ENCODE measurements at places on chromosomes 13 and 19.

DNA sequence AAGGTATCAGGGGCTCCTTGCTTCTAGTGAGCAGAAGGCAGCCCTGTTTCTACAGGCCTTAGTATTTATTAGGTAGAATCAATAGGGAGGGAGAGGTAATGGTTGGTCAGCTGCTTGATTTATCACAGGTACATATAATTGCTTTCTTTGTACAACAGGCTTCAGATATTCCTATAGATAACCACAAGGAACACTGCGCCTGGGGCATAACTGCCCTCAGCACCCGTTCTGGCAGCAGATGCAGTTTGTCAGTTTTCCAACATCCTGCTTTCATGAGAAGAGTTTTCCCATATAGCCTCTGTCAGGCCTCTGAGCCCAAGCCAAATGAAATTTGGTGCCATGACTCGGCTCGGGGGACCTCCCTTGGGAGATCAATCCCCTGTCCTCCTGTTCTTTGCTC is 12.4 kb upstream of the ZNF486 start:
- DNase-seq = no peak

- no peak for DNase-seq
These were observed 72.5 kb downstream of the LIG4 start for GRCh38 chr13:108142702-108143436.

DNA sequence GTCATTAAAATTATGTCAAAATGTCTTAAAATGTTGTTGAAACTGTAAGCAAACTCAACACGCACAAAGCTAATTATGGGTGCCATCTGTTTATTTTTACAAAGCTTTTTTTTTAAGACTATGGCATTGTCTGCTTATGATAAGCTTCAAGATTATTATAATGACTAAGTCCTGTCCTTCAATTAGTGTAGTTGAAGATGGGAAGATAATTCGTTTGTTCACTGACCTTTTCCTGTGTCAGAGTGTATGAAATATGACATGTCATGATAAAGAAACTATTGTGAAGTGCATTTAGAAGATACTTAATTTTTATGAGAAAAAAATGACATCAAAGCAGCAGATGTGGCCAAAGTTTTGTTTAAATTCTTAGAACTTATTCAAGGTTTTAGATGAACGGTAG is 211.3 kb downstream of the PCCA start:
- no peak for DNase-seq

DNA sequence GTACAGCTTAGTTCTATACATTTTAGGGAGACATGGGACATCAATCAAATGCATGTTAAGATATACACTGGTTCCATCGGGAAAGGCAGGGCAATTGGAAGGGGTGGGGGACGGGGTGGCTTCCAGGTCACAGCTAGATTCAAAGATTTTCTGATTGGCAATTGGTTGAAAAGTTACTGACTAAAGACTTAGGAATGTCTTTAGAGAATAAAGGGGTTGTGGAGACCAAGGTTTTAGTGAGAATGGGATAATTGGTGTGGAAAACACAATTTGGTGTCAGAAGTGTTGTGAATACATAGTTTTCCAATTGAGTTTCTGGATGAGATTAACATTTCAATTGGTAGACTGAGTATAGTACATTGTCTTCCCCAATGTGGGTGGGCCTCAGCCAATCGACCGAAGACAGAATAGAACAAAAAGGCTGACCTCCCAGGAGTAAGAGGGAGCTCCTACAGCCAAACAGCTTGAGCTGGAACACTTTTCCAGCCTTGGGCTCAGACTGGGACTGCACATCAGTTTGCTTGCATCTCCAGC is 988 bp upstream of the CCDC169 start:
- DNase-seq = peak; percentile 10

DNA sequence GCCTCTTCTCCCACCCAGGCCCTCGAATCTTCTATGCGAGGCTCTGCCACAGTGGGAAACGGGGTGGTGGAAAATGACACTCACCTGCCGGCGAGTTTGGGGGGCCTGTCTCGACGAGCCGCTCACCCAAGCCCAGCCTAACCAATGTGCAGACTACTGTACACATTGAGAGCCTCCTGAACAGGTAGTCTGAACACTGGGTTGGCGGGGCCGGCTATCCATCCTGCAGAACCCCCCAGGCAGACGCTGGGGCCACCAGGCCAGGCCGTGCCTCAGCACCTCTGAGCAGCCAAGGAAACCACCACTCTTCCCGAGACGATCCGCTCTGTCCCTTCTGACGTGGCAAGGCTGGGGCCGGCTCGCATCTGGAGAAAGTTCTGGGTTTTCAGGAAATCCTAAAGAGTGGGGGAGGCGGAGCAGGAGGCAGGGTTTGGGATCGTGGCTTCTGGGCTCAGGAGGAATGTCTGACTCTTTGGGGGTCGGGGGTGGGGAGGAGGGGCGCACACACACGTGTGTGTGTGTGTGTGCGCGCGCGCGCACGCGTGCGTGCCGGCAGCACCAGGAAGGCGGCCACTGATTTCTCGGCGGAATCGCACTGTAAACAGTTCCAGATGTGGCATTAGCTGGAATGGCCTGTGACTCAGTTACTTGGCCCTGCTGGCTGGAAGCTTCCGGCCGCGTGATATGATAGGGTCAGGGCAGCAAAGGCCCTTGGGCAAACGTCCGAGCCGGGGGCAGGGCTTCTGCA is 18.5 kb downstream of the TMED1 start:
- DNase-seq = no peak

DNA sequence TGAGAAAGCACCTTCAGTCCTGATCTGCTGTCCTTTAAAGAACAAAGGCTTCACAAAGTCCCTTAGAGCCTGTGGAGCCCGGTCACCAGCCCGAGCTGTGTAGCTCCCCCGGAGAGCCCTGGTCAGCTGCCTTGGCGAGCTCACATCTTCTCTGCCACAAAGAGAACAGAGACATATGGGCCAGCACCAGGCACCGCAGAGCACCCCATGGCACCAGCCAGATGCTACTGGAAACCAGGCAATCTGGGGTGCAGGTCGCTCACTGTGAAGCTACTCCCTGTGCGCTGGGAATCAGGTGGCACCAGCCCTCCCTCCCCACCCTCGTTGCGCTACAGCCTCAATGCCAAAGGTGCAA is 44.3 kb upstream of the F7 start:
- DNase-seq = peak; percentile 60

GRCh38 chr13:94896719-94897317 is 184.5 kb upstream of the SOX21 start:
- no peak for DNase-seq

GRCh38 chr13:73480779-73481559 is 422.2 kb downstream of the KLF5 start:
- no peak for DNase-seq

DNA sequence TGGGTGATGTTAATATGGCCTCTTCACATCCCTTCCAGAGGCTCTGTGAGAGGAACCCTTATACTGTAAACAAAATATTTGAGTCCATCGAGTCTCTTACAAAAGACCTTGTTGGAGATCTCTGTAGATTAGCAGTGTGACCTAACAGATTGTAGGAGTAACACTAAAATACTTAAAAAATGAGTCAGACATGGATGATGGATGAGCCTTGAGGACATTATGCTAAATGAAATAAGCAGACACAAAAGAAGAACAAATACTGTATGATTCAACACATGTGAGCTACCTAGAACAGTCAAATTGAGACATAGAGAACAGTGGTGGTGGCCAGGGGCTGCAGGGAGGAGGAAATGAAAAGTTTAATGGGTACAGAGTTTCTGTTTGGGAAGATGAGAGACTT is 152.2 kb upstream of the UBL3 start:
- DNase-seq = no peak
